CD14-positive monocyte (primary cell): ENCODE measurements at places on chromosomes 2 and 18.

GRCh38 chr18:57631697-57632096 lies 10.1 kb upstream of the NARS1 start:
- DNase-seq = no peak

DNA sequence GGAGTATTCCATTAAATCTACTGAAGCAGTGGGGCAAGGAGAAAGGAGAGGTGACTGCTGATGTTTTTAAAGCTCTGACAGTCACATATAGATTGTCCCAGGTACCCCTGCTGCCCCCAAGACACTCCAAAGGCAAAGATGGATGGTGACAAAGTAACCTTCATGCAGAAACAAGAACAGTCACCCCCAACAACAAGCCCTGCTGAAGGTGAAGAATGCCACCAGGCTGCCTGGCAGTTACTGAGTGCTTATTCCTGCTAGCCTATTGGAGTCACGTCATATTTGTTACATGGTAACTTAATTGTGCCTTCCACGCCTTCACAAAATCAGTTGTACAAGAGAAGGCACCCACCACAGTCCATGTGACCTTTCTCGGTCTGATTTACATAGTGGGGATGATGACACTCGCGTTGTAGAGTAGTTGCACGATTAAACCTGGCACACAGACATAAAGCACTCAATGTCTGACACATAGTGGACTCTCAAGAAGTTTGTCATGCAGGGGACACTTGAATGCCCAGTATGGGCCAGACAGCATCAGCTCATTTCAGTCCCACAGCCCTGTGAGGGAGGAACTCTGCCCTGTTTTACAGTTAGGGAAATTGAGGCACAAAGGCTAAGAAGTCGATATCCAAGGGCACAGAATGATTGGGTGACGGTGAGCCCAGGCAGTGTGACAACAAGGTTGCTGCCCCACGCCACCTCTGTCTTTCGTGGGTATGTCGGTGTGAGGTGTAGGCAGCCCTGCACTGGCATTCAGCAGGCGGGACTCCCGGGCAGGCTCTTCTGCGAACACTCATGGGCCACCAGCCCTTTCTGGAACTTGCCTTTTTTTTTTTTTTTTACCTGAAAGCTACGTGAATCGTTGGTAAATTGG lies 62.7 kb downstream of the ZCCHC2 start:
- no peak for DNase-seq

- no peak for DNase-seq
These were observed 367.4 kb downstream of the NCKAP5 start for GRCh38 chr2:133200684-133201421.

GRCh38 chr2:11457935-11458334 lies 8.0 kb downstream of the E2F6 start:
- no peak for DNase-seq

DNA sequence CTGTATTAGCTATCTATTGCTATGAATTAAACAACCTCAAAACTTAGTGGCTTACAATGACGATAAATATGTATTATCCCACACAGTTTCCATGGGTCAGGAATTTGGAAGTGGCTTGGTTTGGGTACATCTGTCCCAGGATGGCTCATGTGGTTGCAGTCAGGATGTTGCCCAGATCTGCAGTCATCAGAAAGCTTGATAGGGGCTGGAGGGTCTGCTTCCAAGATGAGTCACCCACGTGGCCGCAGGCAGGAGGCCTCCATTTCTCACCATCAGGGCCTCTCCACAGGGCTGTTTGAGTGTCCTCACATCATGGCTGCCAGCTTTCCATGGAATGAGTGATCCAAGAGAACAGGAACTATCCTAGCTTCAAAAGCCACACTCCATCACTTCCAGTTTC lies 46.4 kb downstream of the CHRNA1 start:
- no peak for DNase-seq

- DNase-seq = no peak
These were observed 158.0 kb upstream of the RAB6C start for GRCh38 chr2:129821445-129821844.

GRCh38 chr2:120313695-120314615 lies 32.0 kb upstream of the INHBB start:
- no peak for DNase-seq

DNA sequence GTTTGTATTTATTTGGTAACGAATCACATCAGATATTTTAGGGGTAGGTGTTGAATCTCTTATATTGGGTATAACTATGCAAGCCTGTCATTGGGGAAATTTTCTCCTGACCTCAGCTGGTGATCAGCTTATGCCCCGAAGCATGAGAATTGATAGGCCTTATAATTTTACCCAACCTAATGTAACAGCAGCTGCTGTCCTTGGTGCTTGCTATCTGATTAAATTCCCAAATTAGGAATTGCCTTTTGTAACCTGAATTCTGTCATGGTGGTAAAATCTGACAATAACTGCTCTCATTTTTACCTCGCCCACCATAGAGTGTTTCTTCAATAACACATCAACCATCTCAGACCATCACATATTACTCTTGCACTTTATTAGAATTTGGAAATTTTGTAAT lies 1542.6 kb upstream of the PIK3C3 start:
- no peak for DNase-seq

DNA sequence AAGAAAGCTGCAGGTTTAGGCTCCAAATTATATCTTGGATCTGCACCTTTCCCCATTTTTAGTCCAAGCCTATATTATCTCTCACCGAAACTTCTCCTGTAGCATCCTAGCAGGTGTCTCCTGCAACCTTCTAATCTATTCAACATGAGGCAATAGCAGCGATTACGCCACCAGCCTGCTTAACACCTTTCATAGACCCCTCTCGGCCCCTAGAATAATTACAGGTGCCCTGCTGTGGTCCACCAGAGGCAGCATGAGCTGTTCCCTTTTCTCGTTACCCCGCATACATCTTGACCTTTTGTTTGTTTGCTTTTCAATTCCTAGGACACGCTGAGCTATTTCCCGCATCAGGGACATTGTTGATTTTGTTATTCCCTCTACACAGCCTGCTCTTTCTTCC lies 361.9 kb downstream of the CYRIA start:
- no peak for DNase-seq

- no peak for DNase-seq
These were observed 68.1 kb upstream of the DAPL1 start for GRCh38 chr2:158726911-158727592.

DNA sequence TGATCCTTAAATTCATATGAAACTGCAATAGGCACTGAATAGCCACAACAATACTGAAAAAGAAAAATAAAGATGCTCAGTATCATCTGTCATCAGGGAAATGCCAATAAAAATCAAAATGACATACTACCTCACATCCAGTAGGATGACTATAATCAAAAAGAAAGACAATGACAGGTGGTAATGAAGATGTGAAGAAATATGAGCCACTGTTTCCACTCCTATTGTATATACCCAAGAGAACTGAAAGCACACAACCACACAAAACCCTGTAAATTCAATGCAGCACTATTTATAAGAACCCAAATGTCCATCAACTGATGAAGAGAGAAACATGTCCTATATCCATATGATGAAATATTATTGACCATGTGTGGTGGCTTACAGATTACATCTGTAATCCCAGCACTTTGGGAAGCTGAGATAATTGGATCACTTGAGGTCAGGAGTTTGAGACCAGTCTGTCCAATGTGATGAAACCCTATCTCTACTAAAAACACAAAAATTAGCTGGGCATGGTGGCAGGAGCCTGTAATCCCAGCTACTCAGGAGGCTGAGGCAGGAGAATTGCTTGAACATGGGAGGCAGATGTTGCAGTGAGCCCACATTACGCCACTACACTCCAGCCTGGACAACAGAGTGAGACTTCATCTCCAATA lies 39.9 kb downstream of the MAP3K2 start:
- no peak for DNase-seq

DNA sequence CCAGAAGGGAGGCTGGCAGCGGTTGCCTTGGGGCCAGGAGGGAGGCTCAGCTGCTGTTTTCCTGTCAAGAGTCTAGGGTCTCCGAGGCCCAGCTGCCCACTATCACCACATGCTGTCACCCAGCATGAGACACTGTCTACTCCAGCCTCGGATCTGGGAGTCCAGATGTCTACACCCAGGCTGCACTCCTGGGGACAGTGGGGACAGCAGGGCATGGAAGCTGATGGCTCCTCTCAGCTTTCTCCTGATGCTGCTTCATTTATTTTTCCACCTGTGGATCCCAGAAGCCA lies 134.0 kb downstream of the PTGR3 start:
- peak; percentile 3 for DNase-seq

DNA sequence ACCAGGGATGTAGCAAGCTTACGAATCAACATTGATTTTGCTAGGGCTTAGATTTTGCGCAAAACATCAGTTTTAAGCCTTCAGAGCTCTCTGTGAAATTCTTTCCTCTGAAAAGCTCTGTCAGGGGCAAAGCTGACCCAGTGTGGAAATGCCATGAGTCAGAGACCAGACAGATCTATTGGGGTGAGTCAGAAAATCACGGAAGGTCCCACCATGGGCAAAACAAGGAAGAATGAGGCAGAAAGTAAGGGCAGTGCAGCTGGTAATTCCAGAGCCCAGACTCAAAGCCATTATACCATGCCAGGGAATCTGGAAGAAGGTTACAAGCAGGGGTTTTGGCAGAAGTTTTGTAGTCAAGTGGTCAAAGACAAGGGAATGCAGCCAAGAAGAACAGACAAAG lies 256.6 kb upstream of the CTAGE1 start:
- DNase-seq = no peak

DNA sequence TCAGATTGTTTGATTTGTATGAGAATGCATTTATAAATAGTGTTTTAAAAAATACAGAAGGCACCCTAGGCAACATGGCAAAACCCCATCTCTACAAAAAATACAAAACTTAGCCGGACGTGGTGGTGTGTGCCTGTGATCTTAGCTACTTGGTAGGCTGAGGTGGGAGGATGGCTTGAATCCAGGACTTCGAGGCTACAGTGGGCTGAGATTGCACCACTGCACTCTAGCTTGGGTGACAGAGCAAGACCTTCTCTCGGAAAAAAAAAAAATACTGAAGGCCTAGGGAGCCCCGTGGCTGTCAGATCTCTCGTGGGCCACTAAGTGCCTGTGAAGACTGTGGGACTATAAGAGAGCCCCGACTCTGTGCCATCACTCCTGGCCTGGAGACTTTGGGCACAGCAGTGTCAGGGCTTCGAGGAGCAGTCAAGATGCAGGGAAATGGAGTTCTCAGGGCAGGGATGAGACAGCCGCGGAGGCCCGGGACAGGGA lies 40.5 kb downstream of the MYO7B start:
- no peak for DNase-seq

- DNase-seq = no peak
These were observed 69.5 kb downstream of the TPGS2 start for GRCh38 chr18:36759167-36759776.

DNA sequence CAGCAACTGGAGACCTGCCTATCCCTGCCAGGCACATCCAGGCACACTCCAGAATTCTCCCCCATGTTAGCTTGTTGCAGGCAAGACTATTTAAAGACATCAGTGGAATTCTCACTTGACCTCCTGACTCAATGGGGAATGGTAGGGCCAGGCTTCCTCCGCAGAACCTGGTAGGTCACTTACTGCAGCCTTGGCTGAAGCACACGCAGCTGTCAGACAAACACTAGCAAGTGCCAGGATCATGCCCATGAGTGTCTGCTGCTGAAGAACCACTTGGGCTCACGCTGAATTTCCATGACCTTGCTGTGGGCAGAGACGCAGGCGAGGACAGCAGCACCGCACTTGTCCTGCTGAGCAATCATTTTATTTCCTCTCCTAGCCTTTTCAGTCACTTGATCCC lies 3.2 kb downstream of the LRRC30 start:
- no peak for DNase-seq

DNA sequence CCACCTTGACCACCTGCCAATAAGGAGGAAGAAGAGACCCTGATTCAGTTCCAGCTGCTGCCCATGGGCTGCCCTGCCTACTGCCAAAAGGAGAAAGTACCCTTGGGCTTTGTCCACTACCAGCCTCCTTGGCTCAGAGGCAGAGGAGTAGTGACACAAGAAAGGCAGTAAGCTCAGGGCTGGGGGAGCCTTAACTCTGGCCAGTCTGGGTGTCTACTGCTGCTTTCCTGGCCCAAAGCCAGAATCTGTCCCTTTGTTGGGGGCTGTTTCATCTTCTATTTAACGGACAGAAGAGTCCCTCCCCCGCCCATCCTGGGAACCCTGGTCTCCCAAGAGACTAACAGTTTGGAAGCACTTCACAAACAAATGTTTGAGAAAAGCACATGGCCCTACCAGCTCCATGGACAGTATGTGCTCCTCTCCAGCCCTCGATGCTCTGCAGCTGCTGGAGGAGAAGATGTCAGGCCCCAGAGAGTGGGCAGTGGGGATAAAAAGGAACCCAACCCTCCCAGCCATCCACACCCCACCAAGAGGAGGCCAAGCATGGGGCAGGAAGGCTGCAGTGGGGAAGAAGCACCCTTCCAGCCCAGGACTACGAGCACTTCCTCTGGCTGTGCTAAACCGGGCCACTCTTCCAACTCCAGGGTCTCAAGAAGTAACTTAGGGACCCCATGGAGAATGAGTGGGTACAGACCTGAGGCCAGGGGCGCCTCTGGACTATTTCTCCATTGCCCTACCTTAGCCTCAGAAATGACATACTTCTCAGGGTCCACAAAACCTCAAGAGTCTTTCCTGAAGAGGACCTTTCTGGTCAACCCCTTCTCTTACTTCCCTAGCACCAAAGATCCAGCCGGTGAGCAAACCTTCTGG lies 1.2 kb downstream of the ATG9A start:
- no peak for DNase-seq

GRCh38 chr2:69013840-69014821 lies 1.2 kb downstream of the ANTXR1 start:
- no peak for DNase-seq

GRCh38 chr2:97699765-97700444 lies 13.5 kb upstream of the ZAP70 start:
- DNase-seq = peak; percentile 14

GRCh38 chr2:226338825-226339224 lies 460.8 kb downstream of the IRS1 start:
- DNase-seq = peak; percentile 7

DNA sequence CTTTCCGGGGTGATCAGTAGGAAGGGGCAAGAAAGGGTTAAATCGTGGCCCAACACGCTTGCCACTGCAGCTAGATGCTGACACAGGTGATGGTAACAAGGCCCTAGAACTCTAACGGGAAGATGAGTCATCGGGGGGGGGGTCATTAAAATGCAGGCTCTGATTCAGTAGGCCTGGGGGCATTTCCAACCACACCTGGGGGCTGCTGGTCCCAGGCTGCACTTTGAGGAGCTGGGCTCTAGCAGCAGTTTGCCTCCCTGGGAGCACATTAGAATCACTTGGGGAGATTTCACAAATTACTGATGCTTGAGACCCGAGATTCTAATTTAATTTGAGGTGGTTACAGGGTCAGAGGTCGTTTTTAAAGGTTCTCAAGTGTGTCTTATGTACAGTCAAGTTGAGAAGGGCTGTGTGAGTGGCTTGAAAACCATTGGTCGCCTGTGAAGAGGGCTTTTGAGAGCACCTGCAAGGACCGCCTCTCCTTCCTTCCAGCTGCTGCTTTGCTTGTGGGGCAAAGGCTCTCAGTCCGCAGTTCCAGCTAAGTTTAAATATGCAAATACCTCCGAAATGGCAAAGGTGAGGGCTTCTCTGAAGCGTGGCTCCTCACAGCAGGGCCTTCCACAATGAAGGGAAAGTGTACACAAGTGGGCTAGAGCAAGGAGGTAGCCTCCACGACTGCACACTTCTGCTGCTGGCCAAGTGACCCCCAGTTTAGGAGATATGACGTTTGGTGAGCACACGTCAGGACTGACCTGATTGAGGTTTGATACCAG lies 128.0 kb upstream of the MSH6 start:
- DNase-seq = no peak

- DNase-seq = no peak
These were observed 256.1 kb upstream of the SYT4 start for GRCh38 chr18:43533371-43533770.

- DNase-seq = no peak
These were observed 36.1 kb upstream of the ANKRD62 start for GRCh38 chr18:12057419-12058039.
